ENCODE measurements at places on chromosomes 5 and 9.

GRCh38 chr9:110170357-110171257 is 37.4 kb downstream of the C9orf152 start:
- no peak for DNase-seq

- DNase-seq = no peak
Observed at GRCh38 chr9:124830593-124830992, 22.7 kb upstream of the WDR38 start.

- no peak for DNase-seq
Observed at GRCh38 chr9:129476821-129477611, 143.9 kb downstream of the C9orf50 start.

DNA sequence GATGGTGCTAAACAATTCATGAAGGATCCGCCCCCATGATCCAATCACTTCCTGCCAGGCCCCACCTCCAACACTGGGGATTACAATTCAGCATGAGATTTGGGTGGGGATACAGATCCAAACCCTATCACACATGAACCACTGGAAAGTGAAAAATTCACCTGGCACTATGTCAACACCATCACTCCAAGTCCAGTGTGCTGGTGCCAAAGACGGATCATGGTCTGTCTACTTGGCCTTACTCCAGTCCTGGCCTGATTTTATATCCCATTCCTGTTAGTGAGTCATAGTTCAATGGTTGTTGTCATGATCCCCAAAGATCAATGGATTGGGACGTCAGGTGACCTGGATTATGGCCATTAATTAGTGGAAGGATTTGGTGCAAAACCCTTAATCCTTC is 147.4 kb upstream of the RPS23 start:
- DNase-seq = no peak

DNA sequence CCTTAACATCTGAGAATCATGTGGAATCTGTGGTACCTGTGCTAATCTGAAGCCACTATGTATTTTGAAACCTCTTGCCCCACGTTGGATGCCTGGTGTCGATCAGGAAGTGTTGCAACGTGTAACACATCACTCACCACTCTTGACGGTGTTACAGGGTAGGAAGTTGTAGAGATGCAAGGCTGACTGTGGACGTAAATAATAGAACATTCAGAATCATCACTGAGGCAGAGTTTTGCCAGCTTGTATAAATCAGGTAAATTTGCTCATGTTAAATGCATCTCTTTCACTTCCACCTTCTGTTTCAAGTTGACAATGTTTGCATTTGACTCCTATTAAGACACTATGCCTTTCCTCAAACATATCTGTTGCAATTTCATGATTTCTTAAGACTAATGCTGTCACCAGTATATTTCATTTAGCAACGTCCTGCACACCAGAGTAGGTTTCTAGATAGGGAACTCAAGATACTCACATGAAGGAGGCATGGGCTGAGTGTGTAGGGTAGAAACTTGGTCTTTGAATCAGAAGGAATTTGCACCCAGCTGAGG is 38.1 kb downstream of the BASP1 start:
- no peak for DNase-seq

DNA sequence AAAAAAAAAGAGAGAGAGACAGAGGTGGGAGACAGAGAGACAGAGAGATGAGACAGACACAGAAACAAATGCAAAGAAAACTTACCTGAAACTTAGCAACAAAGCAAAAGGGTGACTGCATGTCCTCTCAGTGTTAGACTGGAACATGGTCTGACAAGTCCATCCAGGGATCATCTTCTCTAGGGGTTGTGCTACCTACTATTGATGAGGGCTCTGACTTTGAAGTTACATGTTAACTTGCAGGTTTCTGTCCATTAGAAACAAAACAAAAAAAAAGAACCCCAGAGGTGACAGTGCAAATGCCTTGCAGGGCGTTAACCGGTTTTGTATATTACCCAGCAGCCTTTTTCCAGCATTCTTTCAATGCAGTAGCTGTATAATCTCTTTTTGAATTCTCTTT is 13.6 kb upstream of the SPARC start:
- DNase-seq = no peak

DNA sequence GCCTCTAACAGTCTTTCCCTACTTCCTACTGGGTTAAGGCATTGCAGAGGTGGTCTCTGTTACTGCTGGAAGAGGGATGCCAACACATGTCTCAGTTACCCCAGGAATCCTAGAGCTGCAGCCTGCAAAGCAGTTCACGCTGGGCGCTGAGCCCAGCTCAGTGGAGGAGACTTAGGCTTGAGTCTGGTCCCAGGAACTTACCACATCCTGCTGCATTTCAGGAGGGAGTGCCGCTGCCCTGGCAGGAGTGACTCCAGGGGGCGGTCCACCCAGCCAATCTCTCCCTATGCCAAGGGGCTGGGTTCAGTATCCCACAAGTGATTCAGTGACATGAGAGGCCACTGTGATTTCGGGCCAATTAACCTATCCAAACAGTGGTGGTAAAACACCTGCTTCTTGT is 7.6 kb downstream of the TTC16 start:
- no peak for DNase-seq

- DNase-seq = no peak
Observed at GRCh38 chr5:59180515-59180914, 597.6 kb downstream of the RAB3C start.

DNA sequence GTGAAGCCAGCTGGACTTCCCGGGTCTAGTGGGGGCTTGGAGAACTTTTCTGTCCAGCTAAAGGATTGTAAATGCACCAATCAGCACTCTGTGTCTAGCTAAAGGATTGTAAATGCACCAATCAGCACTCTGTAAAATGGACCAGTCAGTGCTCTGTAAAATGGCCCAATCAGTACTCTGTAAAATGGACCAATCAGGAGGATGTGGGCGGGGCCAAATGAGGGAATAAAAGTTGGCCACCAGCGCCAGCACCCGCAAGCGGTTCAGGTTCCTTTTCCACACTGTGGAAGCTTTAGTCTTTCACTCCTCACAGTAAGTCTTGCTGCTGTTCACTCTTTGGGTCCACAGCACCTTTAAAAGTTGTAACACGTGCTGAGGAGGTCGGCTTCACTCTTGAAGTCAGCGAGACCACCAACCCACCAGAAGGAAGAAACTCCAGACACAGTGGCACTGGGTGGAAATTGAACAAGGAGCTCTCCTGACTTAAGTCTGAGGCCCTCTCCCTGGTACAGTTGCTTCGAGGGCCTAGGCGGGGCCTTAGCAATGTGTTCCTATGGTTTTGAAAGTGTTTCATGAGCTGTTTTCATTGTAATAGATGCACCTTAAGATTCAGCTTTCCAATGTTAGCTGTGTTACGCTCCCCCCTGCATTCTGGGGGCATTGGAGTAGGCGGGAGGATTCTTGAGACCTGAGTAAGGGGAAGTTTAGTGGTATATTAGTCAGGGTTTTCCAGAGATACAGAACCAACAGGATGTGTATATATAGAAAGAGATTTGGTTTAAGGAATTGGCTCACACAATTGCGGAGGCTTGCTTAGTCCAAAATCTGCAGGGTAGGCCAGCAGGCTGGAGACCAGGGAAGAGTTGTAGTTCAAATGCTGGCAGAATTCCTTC is 21.5 kb upstream of the MYO10 start:
- DNase-seq = no peak

DNA sequence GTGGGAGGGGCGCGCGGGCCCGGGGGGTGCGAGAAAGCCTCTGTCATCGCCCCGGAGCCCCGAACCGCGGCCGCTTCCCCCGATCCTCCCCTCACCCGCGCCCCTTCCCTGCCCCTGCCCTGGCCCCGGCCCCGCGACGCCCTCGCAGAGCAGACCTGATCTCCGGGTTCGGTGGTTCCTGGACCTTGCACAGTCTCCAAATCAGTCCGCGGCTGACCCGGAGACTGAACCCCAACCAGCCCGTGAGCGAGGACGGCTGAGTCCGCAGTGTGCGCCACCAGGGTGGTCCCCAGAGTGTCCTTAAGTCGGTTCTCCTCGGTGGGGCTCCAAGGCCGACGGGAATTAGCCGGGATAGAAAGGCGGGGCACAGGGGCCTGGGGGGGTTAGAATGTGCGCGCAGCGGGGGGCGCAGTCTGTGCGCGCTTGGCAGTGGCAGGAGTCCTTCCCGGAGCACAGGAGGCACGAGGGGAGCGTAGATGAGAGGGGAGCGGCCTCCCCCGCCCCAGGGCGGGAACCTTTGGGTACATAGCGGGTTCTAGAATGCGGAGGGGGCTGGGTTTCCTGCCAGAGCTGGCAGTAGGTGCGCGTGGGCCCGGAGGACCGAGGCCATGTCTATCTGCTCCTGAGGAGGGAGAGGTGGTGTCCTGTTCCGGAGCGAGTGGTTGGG is 779 bp downstream of the PKN3 start:
- DNase-seq = peak; percentile 37

DNA sequence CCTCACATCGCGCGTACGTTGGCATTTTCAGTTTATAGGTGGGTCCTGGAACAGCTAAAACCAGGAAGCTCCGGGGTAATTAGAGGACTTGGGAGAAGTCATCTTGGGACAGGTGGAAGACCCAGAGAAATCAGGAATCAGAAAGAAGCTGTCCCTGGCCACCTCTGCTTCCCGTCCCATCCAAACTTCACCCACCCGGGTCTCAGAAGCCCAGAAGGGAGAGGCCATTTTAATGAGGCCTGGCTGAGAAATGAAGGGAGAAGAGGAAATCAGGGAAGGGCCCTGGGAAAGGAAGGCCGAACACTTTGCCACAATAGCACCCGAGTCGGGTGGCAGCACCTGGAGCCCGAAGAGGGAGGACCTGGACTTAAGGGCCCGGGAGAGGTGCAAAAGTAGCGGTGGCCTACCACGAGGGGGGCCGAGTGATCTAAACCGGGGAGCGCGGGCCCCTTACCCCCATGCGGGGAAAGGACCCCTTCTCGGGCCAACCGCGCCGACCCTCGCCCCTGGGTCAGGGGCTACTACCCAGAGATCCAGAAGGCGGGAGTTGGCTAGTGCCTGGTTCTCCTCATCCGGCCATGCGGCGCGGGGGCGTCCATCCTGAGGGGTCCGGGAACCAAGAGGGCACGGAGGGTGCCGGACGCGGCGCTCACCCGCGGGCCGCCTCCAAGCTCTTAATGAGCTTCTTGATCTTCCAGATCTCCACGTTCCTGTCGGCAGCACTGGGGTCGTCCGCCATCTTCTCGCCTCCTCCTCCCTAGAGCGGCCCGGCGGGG is 668 bp downstream of the ETF1 start:
- no peak for DNase-seq

GRCh38 chr9:106945727-106946660 is 83.0 kb downstream of the ZNF462 start:
- no peak for DNase-seq

GRCh38 chr9:126980231-126980630 is 65.6 kb downstream of the RALGPS1 start:
- DNase-seq = no peak

GRCh38 chr5:135386096-135386495 is 12.9 kb downstream of the MACROH2A1 start:
- DNase-seq = no peak
